Ascending aorta (tissue), 2 donors: ENCODE measurements at places on chromosomes 13 and 19. TPM values are rescaled to one million over a fixed set of nuclear protein-coding genes. Genes with fewer than 3 reads are reported as not detected.
A peak's percentile ranks its signal among the peaks of the same experiment; 100 is the strongest.

DNA sequence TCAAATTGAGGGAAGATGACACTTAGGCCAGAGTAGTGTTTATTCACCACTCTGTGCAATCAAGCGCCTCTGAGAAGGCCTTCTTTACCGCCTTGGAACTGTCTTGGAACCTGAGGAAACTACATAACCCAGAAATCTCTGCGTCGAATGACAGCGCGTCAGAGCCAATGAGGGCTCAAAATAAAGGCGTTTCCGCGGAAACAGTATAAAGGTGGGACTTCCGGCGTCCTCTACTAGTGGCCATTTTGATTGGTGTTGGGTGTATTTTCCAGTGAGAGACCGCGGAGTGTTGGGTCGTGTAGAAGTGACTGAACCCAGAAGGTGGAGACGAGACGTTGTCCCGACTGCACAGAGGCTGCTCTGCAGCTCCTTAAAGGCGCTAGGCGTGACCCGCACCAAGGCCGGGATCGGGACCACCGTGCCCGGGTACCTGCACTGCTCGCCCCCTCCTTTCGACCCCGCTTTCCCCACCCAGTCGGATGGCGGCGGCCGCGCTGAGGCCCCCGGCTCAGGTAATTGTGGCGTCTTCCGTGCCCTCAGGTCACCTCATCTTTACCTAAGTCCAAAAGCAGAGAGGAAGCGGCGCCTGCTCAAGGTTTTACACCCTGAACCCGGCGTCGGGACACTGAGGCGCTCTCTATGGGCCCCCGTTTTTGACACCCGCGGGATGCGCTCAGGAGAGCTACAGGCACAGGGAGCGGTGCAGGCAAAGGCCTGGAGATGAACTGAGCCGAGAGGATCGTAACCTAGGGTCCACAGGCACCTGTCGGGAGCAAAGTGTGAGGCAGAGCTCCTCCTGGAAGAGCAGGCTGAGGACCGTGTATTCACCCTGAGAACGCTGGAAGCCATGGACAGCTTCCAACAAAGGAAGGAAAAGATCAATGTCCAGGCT lies at the start of gene ZNF776:
Gene ZNF776, plus strand, starts transcription at position 236 of the 892 bp plus-strand sequence. Its CDS starts 244 bp downstream, at position 480.
- H3K4me3 ChIP-seq: peak within 1 kb of the TSS; percentile 85
- peak; percentile 89 for DNase-seq
- H3K36me3 ChIP-seq: peaks cover 38% of the 10 kb centered on the region
- H3K27me3 ChIP-seq: no peaks in the 10 kb centered on the region
- no peaks in the 10 kb centered on the region for H3K4me1 ChIP-seq

GRCh38 chr19:55913643-55914268 lies 18.4 kb downstream of the NLRP13 start:
- H3K4me1 ChIP-seq: no peaks in the 10 kb centered on the region
- no peaks in the 10 kb centered on the region for H3K27me3 ChIP-seq
- no peaks in the 10 kb centered on the region for H3K36me3 ChIP-seq
- no peak for DNase-seq
- H3K4me3 ChIP-seq: no peak overlapping the region

GRCh38 chr13:107650081-107650701 lies 565.1 kb downstream of the LIG4 start:
- no peak for DNase-seq
- H3K4me3 ChIP-seq: no peak overlapping the region
- H3K27ac ChIP-seq: no peak overlapping the region

DNA sequence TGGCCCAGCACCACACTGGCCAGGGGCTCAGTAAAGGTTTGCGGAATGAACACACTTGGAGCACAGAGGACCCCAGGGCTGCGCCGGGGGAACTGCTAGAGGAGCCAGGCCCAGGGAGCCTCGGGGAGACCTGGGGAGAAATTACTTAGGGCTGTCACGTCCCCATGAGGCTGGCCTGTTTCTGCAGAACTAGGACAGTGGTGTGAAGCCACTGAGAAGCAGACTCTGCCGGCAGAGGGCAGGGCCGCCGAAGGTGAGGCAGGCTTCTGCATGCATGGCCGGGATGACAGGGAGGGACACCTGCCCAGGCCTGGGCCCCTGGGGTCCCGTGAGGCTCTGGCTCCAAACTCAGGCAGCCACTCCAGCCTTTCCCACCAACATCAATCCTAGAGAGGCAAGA lies 26.4 kb downstream of the ELAVL1 start:
- no peaks in the 10 kb centered on the region for H3K4me1 ChIP-seq
- no peak overlapping the region for H3K4me3 ChIP-seq
- H3K36me3 ChIP-seq: peaks cover 59% of the 10 kb centered on the region
- no peak overlapping the region for H3K27ac ChIP-seq
- DNase-seq: no peak
- H3K27me3 ChIP-seq: no peaks in the 10 kb centered on the region

- peaks cover 9% of the 10 kb centered on the region for H3K4me1 ChIP-seq
- H3K4me3 ChIP-seq: peak overlapping the region; percentile 46
- no peaks in the 10 kb centered on the region for H3K36me3 ChIP-seq
- H3K27me3 ChIP-seq: peaks cover 33% of the 10 kb centered on the region
- no peak overlapping the region for H3K27ac ChIP-seq
These were observed 7.7 kb downstream of the CDX2 start for GRCh38 chr13:27961227-27962085.

DNA sequence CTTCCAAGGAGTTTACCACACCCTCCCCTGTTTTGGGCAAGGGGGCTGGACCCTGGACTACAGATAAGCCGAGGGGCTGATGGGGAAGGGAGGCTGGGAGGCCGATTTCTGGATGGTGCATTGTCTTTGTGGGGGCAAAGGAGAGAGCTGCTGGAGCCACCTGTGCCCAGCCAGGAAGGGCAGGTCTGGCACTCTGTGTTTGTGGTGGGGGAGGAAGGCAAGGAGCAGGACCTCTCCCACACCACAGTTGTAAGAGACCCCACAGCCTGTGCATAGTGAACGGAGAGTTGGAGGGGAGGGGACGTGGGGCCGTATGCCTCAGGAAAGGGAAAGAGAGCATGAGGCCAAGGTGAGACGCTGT lies 16.0 kb upstream of the PRR19 start:
- no peak for DNase-seq
- H3K4me3 ChIP-seq: peak overlapping the region; percentile 85
- H3K27me3 ChIP-seq: no peaks in the 10 kb centered on the region
- H3K4me1 ChIP-seq: peaks cover 49% of the 10 kb centered on the region
- peaks cover 42% of the 10 kb centered on the region for H3K36me3 ChIP-seq
- peak overlapping the region; percentile 72 for H3K27ac ChIP-seq

GRCh38 chr13:76878043-76878442 lies 8.2 kb downstream of the KCTD12 start:
- no peak overlapping the region for H3K4me3 ChIP-seq
- no peak for DNase-seq
- H3K27me3 ChIP-seq: no peaks in the 10 kb centered on the region
- no peaks in the 10 kb centered on the region for H3K4me1 ChIP-seq
- H3K36me3 ChIP-seq: no peaks in the 10 kb centered on the region
- H3K27ac ChIP-seq: no peak overlapping the region

DNA sequence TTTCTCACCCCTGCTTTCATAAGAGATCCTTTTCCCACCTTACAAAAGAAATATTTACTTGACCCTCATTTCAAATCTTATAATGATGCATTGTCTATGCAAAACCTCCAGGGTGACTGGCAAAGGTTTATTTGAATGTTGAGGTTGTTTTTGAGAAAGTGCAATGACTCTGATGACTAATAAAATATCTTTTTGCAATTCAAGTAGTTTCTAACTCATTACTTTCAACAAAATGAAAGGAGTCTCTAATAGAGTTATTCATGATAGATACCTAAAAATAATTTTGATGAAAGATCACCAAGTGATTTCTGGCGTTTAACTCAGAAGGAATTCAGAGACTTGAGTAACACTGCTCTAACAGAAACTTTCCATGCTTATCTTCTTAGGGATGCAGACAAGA lies 144.2 kb downstream of the FOXO1 start:
- no peaks in the 10 kb centered on the region for H3K27me3 ChIP-seq
- H3K27ac ChIP-seq: no peak overlapping the region
- H3K4me1 ChIP-seq: no peaks in the 10 kb centered on the region
- DNase-seq: no peak

GRCh38 chr13:70080012-70080411 lies 27.6 kb upstream of the ATXN8OS start:
- H3K4me1 ChIP-seq: no peaks in the 10 kb centered on the region
- no peak overlapping the region for H3K27ac ChIP-seq
- H3K36me3 ChIP-seq: no peaks in the 10 kb centered on the region
- no peaks in the 10 kb centered on the region for H3K27me3 ChIP-seq

GRCh38 chr19:31271306-31271911 lies 77.8 kb downstream of the TSHZ3 start:
- peaks cover 2% of the 10 kb centered on the region for H3K36me3 ChIP-seq
- H3K27me3 ChIP-seq: no peaks in the 10 kb centered on the region
- H3K27ac ChIP-seq: no peak overlapping the region
- no peak overlapping the region for H3K4me3 ChIP-seq

GRCh38 chr13:54980651-54981050 lies 1952.0 kb downstream of the OLFM4 start:
- H3K4me1 ChIP-seq: no peaks in the 10 kb centered on the region
- DNase-seq: no peak
- H3K4me3 ChIP-seq: no peak overlapping the region
- H3K27ac ChIP-seq: no peak overlapping the region

DNA sequence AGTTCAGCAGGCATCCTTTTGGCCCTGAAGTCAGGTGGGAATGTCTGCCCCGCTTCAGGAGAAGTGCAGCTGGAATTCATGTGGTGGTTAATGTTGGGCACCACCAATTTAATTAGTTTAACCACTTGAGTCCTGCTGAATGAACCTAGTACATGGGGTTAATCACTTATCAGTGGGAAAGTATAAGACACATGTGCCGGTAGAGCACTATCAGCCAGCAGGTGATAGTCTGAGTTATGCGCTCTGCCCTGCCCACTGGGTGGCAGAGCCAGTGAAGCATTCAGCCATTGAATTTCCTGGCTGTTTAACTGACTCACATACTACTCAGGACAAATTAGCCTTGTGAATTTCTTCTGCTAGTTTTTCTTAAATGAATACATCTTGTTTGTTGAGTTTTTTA lies 789.7 kb upstream of the PRR20A start:
- H3K4me3 ChIP-seq: no peak overlapping the region
- no peaks in the 10 kb centered on the region for H3K27me3 ChIP-seq
- no peak overlapping the region for H3K27ac ChIP-seq
- no peak for DNase-seq
- no peaks in the 10 kb centered on the region for H3K4me1 ChIP-seq
- H3K36me3 ChIP-seq: no peaks in the 10 kb centered on the region

DNA sequence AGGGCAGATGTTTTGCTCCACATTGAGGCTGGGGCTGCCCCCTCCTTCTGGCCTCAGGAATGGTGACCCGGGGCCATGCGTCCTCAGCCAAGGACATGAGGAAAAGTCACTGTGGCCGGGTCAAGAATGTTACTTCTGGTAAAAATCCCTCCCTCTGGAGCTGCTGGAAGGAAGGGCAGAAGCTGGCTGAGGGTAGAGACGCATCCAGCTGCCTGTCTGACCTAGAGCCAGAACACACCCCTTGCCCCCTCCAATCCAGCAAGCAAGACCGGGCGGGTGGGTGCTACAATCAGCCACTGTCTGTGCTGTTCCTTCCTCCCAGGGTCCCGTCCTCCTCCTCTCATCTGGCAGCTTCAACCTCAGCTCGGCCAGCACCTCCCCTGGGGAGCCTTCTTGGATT lies 59.0 kb downstream of the PTPRS start:
- peaks cover 16% of the 10 kb centered on the region for H3K36me3 ChIP-seq
- no peak for DNase-seq
- H3K4me3 ChIP-seq: no peak overlapping the region
- H3K4me1 ChIP-seq: peaks cover 4% of the 10 kb centered on the region
- H3K27me3 ChIP-seq: no peaks in the 10 kb centered on the region
- H3K27ac ChIP-seq: peak overlapping the region; percentile 10

GRCh38 chr19:10120538-10121189 lies 965 bp upstream of the EIF3G start:
- no peaks in the 10 kb centered on the region for H3K27me3 ChIP-seq
- peak overlapping the region; percentile 87 for H3K27ac ChIP-seq
- H3K4me3 ChIP-seq: peak overlapping the region; percentile 99
- H3K4me1 ChIP-seq: peaks cover 27% of the 10 kb centered on the region

DNA sequence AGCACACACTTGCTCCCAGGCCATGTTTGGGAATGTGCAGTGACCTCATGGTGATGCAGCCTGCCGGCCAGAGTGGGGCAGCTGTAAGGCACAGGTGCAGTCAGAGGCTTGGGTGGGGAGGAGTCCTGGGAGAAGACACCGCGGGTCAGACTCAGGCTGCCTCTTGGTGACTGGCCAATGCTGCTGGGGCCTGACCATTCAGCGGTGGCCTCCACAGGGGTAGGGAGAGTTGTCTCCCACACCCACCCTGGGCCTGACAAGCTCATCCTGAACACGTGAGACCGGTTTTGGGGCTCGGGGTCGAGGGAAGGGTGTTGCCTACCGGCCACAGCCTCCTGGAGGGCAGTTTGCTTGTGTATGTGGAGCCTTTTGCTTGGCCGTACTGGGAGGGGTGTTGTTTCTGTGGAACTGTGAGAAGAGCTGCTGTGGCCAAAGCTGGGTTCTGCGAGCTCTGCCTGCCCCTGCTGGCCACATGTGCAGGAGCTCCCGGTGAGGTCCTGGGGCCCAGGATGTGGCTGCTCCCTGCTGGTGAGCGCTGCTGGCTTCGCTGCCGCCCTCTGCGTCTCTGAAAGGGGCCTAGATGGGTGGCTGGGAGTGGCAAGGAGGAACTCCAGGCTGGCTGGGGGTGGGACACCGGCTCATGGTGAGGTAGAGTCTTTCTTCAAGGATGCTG lies 22.1 kb downstream of the UPF1 start:
- H3K4me3 ChIP-seq: no peak overlapping the region
- no peak for DNase-seq
- H3K27me3 ChIP-seq: no peaks in the 10 kb centered on the region
- no peak overlapping the region for H3K27ac ChIP-seq
- H3K4me1 ChIP-seq: peaks cover 18% of the 10 kb centered on the region

DNA sequence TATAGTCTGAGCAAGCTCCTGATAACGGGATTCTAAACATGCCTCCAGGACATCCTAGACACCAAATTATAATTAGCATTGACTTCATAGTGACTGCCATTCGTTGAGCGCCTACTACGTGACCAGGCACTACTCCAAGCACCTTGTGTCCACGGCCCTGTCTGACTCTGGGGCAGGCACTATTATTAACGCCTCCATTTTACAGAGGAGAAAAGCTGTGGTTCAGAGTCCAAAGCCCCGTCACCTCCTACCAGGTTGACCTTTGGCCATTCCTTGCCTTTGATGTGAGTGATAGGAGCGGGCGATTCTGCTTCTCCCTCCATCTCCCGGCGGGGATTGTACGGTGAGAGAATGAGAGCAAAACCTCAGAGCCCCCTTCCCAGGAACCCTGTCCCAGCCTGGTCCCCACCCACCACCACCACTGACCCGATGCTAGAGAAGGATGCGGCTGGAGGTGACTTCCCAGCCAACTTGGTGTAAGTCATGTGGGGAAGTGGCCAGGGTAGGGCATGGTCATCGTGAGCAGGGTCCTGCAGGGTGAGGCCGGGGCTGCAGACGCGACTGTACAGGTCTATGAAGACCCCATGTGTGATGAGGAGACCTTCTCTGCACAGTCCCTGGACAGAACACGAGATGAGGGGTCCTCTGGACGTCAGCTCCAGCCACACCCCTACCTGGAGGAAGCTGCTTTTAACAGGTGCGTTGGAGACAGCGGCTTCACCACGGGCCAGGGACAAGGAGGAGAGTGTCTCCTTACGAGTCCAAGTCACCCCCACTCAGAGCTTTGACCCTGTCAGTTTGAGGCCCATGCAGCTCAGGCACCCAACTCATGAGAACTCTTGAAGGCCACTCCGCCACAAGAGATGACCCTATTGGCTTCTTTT lies at the start of gene IGSF23:
Gene IGSF23, plus strand, starts transcription at position 269 of the 884 bp plus-strand sequence. Its CDS starts 83 bp downstream, at position 352.
- no peaks in the 10 kb centered on the region for H3K27me3 ChIP-seq
- no peaks in the 10 kb centered on the region for H3K4me1 ChIP-seq
- no peaks in the 10 kb centered on the region for H3K36me3 ChIP-seq

The TGFB1 gene
- total RNA-seq: 103 TPM

The HOOK2 gene
- 58.5 TPM for total RNA-seq

The ZNF766 gene
- 2.3 TPM for total RNA-seq

The RNF17 gene
- total RNA-seq: not detected

The DLEU7 gene
- total RNA-seq: not detected

The C3 gene
- 2,421 TPM for total RNA-seq

The SLAIN1 gene
- total RNA-seq: 7.1 TPM

The SYNE4 gene
- total RNA-seq: not detected
